ENCODE measurements at places on chromosomes 2 and 18.

DNA sequence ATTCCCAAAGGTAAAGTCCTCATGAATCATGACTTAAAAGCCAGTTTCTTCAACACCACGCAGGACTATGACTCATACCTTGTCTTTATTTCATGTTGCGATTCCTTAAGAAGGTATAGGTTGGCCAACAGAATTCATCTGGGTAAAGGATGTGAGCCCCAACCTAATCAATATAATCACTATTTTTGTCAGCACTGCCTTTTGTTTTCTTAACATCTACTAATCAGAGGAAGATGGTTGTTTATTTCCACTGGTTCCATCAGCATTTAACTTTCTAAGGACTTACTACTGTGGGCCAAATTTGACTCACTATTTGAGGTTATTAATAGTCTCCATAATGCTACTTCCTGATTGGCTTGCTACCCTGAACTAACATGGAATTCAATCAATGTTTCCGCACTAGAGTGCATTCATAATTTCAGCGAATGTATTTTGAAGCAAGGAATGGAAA, 78.6 kb downstream of the SCG2 start:
- no peaks in the 10 kb centered on the region for H3K27me3 ChIP-seq
- no peak for DNase-seq
- no peak overlapping the region for H3K4me3 ChIP-seq

- no peak for DNase-seq
- no peaks in the 10 kb centered on the region for H3K27me3 ChIP-seq
- H3K36me3 ChIP-seq: no peaks in the 10 kb centered on the region
- no peak overlapping the region for H3K4me3 ChIP-seq
- peaks cover 2% of the 10 kb centered on the region for H3K4me1 ChIP-seq
Measured at GRCh38 chr2:112679484-112679883, 33.7 kb downstream of the SLC20A1 start.

DNA sequence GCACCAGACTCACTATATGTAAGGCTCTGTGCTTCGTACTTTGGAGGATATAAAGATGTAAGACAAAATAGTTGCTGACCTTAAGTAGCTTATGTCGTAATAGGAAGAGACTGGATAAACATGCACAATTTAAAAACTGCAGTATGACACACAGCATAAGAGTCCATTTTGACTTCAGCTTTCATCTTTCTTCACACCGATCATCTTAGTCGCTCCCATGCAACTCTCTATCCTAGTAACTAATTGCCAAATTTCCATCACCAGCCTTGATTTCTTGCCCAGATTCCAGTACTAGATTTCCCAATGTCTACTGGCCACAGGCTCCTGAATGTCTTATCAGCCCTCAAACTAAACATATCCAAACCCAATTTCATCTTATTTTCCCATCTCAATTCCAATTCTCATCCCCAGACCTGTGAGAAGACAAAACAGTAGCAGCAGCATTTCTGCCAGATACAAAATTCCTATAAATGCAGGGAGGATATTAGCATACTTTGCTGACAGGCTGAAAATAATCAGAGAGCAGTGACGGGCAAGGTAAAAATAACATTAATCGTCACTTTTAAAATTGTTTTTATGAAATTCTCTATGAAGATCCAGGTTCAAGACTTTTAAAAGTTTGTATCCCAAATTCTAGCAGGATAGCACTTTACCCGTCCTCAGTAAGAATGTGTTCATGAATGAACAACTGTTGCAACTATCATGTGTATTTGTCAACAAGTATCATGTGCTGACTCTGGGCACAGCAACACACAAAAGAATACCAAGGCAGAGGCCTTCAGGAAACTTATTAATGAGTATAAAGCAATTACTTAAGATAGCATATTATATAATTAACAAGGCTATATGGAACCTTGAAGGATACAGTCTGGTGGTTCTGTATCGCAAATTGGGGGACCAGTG, 42.2 kb downstream of the KIDINS220 start:
- no peak overlapping the region for H3K27ac ChIP-seq
- H3K4me3 ChIP-seq: no peak overlapping the region
- H3K36me3 ChIP-seq: peaks cover 30% of the 10 kb centered on the region
- H3K4me1 ChIP-seq: peaks cover 8% of the 10 kb centered on the region
- no peak for DNase-seq
- H3K27me3 ChIP-seq: no peaks in the 10 kb centered on the region

DNA sequence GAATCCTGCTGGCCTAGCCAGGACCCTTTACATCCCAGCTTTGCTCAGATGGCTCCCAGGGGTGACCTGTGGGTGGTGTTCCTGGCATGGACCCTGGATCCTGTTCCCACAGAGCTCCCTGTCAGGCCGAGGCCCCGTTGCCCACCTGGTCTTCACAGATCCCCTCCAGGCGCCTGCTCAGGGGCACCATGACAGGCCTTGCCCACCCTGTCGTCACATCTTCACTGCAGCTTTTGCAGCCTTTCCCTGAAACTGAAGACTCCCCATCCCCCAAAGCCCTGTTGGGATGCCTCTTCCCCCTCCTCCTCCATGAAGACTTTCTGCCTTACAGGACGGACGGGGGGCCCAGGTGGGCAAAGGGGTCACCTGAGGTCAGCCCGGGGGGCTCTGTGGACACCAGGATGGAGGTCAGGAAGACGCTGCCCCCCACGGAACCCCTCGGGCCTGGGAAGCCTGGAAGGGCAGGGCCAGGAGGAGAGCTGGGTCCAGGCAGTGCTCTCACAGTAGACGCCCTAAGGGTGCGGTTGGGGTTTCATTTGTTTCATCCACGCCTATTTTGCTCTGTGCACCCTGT, 13.0 kb upstream of the KIF1A start:
- H3K27ac ChIP-seq: no peak overlapping the region
- H3K4me1 ChIP-seq: peaks cover 6% of the 10 kb centered on the region
- no peaks in the 10 kb centered on the region for H3K36me3 ChIP-seq
- no peak overlapping the region for H3K4me3 ChIP-seq

DNA sequence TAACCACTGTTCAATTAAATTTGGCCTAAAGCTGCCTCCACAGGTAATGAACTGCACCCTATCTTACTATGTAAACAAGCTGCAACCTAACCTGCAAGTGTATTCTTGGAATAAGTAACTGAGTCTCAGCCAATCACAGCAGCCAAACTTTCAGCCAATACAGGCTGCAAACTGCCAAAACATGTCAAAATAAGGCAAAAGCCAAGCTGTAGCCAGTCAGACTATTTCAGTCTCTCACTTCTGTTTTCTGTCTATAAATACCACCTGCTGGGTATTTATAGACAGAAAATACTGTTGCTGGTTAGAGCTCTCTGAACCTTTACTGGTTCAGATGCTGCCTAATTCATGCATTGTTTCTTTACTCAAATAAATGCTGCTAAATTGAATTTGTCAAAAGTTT, 14.3 kb downstream of the C2orf76 start:
- no peaks in the 10 kb centered on the region for H3K4me1 ChIP-seq
- no peaks in the 10 kb centered on the region for H3K27me3 ChIP-seq

DNA sequence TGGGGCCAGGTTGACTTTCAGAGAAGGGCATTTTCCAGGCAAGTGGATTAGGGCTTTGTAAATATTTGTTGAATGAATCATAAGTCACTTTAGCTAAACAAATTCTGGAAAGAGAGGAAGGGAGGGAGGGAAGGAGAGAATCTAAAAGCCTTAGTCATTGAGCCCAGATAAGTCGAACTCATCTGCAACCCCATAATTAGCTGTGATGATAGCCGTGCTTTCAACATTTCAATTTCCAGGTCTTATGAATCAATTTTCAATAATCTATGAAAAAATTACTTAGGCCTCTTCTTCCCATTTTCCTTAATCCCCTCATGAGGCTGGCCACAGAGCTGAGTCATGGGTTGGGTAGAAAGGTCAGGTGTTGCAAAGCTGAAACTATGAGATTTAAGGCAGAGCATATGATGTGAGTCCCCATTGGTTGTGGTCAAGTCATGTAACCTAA, 111.9 kb upstream of the MAPRE2 start:
- H3K4me1 ChIP-seq: peaks cover 10% of the 10 kb centered on the region
- H3K4me3 ChIP-seq: no peak overlapping the region

DNA sequence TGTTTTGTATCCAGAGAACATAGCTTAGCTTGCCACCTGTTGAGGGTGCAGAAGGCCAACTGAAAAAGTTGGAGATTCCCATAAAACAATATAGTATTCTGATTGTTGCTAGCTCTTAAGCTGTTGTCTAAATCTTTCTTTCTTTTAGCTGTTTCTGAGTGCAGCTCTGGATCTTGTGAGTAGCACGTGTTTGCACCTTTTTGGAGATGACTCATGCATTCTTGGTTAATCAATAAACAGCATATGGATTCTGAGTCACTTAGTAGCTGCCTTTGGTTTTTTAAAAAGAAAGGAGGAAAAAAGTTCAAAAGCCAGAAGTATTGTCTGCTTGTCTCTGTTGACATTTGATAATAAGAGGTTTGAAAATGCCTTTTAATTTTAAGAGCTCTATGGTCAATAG, 483.0 kb upstream of the FSIP2 start:
- no peak overlapping the region for H3K27ac ChIP-seq
- no peaks in the 10 kb centered on the region for H3K4me1 ChIP-seq
- no peak overlapping the region for H3K4me3 ChIP-seq
- DNase-seq: no peak

- peaks cover 15% of the 10 kb centered on the region for H3K4me1 ChIP-seq
- H3K27me3 ChIP-seq: peaks cover 21% of the 10 kb centered on the region
- DNase-seq: no peak
- no peaks in the 10 kb centered on the region for H3K36me3 ChIP-seq
- no peak overlapping the region for H3K4me3 ChIP-seq
Measured at GRCh38 chr2:219523031-219523671, 8.9 kb downstream of the ASIC4 start.

GRCh38 chr2:106758901-106759497, 127.0 kb downstream of the ST6GAL2 start:
- H3K27me3 ChIP-seq: peaks cover 7% of the 10 kb centered on the region
- H3K36me3 ChIP-seq: no peaks in the 10 kb centered on the region
- H3K27ac ChIP-seq: peak overlapping the region; percentile 66
- DNase-seq: no peak

DNA sequence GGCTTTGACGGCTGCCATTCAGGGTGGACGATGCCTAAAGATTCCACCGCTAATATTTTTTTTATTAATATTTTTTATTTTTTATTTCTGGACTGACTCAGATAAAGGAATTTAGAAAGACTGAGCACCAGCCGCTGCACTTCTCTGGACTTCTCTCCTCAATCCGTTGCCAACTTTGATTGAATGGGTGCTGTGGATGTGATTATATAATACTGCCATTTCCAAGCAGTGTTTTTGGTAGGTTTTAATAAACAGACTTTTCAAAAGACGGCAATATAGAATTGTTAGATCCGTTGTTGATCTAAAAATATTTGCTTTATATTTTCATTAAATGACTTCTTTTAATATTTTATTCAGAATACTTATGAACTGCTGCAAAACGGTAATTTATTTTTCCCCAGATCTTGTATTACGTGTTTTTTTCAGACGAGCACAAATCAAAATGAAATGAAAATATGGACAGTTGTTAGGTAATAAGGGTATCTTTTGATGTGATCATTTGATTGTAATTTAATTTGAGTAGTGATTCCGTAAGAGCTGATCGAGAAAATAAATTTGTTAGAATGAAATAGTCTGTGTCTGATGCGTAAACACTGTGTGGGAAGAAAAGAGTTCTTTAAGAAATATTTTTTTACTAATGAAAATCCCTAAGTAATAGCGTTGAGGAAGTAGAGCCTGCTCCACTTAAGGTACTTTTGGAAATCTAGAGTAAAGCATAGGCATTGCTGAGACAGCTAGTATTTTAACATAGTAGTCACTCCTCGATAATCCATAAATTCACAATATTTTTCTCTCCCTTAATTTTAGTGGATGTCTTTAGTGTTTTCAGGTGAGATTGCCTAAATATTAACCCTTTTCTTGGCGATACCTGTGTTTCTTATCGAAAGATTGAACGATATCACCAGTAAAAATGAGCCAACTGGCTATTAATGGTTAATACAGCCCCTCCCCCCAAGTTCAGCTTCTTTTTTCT, 4.4 kb downstream of the POU3F3 start:
- peaks cover 51% of the 10 kb centered on the region for H3K4me1 ChIP-seq
- peaks cover 12% of the 10 kb centered on the region for H3K36me3 ChIP-seq
- DNase-seq: no peak
- peaks cover 26% of the 10 kb centered on the region for H3K27me3 ChIP-seq
- peak overlapping the region; percentile 42 for H3K27ac ChIP-seq

GRCh38 chr2:163655667-163656066, 80.1 kb downstream of the FIGN start:
- no peak for DNase-seq
- no peak overlapping the region for H3K27ac ChIP-seq
- H3K36me3 ChIP-seq: no peaks in the 10 kb centered on the region
- no peaks in the 10 kb centered on the region for H3K27me3 ChIP-seq
- no peak overlapping the region for H3K4me3 ChIP-seq

DNA sequence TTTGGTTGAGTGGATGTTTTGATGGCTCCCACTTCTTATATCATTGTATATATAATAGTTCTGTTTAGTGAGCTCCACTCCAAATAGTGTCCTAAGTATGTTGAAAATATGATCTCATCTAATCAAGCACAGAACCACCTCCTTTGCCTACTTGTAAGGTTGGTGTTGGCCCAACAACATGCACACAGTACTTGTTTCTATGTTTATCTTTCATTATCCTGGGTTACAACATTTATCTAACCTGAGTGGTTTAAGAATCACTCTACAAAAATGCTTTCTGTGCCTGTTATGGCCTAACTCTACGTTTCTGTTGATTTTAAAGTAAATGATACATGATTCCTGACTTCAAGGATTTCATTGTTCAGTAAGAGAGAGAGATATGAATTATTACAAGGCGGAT, 281.9 kb downstream of the FIGN start:
- no peak for DNase-seq
- no peaks in the 10 kb centered on the region for H3K4me1 ChIP-seq
- no peak overlapping the region for H3K27ac ChIP-seq

DNA sequence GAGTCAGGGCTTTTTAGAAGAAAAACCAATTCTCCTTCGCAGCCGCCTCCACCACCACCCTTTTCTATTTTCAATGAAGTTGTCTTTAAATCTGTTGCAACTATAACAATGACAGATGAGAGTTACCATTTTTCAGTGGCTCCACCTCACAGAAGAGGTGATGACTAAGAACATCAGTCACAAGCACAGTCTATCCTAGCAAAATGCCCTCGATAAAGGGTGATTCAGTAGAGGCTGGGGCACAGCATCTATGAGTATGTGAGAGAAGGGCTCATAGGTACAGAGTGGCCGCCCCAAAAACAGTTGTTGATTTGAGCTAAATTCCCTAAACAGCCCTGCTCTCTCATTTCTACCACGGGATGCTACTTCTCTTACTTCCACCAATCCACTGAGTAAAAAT, 310.8 kb upstream of the MGAT5 start:
- peaks cover 11% of the 10 kb centered on the region for H3K27me3 ChIP-seq

DNA sequence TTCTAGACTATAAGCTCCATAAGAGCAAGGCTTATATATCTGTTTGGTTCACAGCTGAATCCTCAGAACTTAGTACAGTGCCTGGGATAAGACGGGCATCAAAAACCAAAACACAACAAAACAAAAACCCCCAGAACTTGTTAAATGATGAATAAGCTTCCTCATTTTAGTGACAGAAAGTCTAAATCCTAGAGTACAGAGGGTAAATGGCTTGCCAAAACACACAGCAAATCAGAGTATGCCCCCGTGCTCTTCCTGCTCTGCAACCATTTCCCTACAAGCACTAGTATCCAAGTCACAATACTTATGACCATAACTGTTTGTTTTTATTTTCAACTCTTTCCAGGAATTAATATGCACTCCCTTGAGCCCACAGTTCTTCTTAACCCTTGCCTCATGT, 10.1 kb downstream of the ZNF521 start:
- H3K27me3 ChIP-seq: no peaks in the 10 kb centered on the region
- no peak overlapping the region for H3K4me3 ChIP-seq
- H3K4me1 ChIP-seq: peaks cover 18% of the 10 kb centered on the region
- H3K27ac ChIP-seq: no peak overlapping the region

GRCh38 chr18:76613755-76614120, 118.7 kb upstream of the ZNF516 start:
- no peaks in the 10 kb centered on the region for H3K27me3 ChIP-seq
- H3K4me3 ChIP-seq: no peak overlapping the region
- H3K4me1 ChIP-seq: peaks cover 5% of the 10 kb centered on the region
